ENCODE measurements at places on chromosomes 1 and 21. TPM values are rescaled to one million over a fixed set of nuclear protein-coding genes. Genes with fewer than 3 reads are reported as not detected.

Gene RBP7
- 16.7 TPM for polyA plus RNA-seq

Gene THEM5
- 0.38 TPM for polyA plus RNA-seq

DNA sequence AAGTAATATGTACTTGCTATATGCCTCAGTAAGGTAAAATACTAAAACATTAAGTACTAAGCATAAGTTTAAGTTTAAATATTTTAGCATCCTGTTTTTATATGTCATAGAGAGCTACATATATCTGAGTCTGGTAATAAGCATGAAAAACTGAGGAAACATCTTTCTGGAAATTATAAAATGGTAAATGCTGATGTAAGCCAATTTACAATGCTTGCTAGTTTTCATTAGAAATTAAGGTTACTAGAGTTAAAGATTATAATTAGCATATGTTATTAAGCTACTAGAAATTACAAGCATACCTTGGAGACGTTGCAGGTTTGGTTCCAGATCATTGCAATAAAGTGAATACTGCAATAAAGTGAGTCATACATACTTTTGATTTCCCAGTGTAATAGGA is 477.0 kb upstream of the LRRC7 start:
- no peak for DNase-seq
- H3K4me1 ChIP-seq, result peaks cover 33% of the 10 kb centered on the region
- H3K27me3 ChIP-seq, result no peaks in the 10 kb centered on the region
- H3K36me3 ChIP-seq, result no peaks in the 10 kb centered on the region

GRCh38 chr1:15101801-15102200 is 51.7 kb upstream of the TMEM51 start:
- peaks cover 10% of the 10 kb centered on the region for H3K27me3 ChIP-seq
- no peak for DNase-seq
- H3K36me3 ChIP-seq, result no peaks in the 10 kb centered on the region
- no peak overlapping the region for H3K27ac ChIP-seq
- no peak overlapping the region for H3K4me3 ChIP-seq

GRCh38 chr1:208888376-208888775 is 644.2 kb upstream of the PLXNA2 start:
- H3K4me1 ChIP-seq, result peaks cover 8% of the 10 kb centered on the region
- DNase-seq, result no peak
- no peaks in the 10 kb centered on the region for H3K36me3 ChIP-seq
- H3K27me3 ChIP-seq, result no peaks in the 10 kb centered on the region
- H3K4me3 ChIP-seq, result no peak overlapping the region
- no peak overlapping the region for H3K27ac ChIP-seq

Measured in GM23338 (cell line).